ENCODE measurements at places on chromosomes 5 and 9.
A peak's percentile ranks its signal among the peaks of the same experiment; 100 is the strongest.

DNA sequence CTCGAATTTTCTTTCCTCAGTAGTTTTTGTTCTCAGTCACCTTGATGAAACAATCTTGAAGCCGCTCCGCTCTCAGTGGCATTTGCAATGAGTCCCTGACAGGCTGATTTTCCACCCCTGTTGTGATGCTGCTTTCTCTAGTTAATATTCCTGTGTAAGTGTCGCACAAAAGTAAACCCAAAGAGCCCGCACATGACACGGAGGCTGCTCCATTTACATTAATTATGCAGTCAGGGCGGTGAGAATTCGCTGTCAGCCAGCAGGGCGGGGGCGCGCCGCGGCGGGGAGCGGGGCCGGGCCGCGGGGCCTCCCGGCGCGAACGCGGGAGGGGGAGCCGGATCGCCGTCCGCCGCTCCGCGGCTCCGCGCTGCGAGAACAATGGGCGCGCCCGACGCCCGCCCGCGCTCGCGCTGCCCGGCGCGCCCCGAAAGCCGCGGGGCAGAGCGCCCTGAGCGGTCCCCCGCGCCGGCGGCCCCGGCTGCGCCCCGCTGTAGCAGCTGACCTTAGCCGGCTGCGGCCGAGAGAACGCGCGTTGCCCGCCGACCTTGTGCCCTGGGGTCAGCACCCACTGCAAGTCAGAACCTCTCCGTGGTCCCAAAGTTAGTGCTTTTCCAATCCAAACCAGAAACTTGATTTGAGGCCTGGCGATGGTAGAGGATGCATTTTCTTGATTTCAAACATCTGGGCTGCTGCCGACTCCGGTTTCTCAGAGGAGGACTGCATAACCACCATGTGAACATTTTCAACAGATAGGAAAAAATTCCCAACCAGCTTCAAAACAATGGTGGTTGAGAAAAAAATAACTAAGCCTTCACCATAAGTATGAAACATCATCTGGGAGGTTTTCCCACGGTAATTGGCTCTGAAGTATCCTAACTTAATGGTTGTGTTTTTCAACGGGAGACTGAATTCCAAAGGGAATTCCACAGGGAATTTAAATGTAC, 142.6 kb downstream of the PBX3 start:
- DNase-seq = no peak

GRCh38 chr5:3024554-3024953, 273.1 kb upstream of the IRX2 start:
- no peak for DNase-seq

DNA sequence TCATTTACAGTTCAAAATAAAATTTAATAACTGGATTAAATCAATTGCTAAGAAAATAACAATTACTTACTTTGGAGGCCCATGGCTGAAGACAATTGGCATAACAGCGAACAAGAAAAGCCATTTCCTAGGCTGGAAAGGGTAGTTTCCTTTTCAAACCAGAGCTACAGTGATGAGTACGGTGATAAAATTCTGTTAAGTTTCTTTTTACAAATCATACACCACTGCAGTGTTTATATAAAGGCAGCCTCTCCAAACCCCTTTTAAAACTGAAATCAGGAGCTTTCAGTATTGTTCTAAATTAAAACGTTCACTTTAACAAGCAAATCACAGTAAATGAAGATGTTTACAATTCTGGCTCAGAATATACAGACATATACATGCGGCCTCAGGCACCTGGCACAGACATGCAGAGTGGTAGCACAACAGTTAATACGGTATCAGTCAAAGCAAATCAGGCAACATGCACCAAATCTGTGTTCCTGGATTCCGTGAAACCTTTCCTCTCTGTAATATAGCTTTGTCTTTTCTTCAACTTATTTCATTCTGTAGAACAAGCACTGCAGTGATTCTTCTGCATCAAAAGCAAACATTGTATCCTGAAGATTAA, 102.9 kb downstream of the RAPGEF6 start:
- no peak for DNase-seq

DNA sequence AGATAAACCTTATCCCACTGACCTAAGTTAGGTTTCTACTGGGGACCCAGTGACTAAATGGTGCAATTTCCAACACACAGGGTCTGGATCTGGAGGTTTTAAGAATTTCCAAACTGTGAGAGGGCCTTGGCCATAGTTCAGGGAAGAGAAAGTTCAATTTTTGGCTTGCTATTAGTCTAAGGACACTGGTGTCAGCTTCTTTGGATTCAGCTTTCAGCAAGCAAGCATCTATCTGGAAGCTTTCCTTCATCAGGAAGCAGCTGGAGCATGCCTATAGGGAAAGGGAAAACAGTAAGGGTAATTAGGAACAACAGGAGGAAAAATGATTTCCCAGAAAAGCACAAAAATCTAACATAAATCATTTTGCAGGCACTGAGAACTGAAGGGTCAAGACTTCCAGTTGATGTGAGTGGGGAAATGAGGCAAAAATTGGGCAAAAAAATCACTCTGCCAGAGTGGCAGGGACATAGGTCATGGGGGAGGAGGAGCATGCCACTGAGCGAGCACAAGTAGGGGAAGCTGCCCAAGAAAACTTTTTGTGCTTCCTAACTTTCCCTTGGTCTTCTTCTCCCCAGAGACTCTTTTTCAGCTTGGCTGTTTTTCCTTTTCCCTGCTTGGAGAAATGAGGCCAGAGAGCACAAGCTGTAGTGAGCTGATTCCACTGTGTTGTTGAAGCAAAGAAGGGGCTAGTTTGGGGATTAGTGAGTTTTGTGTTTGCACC, 299.6 kb downstream of the FGF10 start:
- DNase-seq = no peak

GRCh38 chr5:7317751-7318150, 78.2 kb upstream of the ADCY2 start:
- DNase-seq = no peak

DNA sequence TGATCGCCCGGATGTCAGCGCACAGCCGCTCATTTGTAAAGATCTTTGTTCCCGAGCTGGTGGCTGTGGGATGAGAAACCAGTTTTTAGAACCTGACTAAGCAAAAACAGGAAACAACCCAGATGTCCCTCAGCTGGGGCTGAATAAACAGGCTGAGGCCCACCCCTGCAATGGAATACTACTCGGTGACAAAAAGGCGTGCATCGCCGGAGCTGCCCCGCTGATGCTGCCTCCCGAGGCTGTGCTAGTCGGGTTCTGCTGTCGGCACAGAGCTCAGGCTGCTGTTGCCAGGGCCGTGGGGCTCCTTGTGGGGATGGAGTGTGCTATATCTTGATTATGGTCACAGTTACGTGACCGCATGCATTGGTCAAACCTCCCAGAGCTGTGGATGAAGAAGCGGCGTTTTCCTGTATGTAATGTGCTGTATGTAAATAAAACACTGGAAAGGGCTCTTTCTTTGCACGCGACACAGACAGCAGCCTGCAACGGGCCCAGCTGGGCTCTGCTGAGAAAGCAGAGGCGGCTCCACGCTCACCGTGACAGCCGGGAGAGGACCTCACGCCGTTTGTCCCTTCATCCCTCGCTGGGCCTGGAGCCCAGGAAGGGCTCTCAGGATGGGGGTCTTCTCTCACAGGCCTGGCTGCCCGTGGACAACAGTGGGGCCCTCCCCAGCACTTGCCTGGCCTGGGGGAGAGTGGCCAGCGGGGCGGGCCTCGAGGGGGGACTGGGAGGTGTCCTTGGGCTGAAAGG, 51.5 kb upstream of the RNU6ATAC start:
- DNase-seq = no peak

GRCh38 chr9:85599540-85600105, 142.1 kb downstream of the AGTPBP1 start:
- no peak for DNase-seq

DNA sequence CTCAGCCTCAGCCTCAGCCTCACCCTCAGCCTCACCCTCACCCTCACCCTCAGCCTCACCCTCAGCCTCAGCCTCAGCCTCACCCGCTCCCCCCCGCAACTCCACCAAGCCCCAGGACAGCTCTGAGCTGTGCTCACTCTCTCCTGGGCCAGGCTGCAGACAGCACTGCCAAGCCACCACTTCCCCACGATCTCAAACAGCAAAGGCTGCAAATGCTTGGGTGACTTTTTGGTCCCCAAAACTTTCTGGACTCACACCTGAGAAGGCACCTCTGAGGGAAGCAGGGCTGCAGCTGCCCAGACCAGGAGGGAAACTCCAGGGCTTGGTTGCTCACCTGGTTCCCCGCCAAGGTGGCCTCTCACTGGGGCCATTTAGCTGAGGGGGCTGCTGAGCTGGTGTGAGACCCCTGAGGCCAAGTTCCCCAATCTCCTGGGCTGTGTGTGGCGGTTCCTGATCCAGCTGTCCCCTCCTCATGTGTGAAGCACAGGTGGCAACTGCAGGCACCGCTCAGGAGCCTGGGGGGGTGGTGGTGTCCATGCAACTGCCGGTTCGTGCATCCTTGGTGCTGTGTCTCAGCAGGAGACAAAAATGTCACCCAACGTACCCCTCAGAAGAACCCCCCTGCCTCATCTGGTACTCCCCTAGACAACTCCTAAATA, 17.8 kb downstream of the MRPL36 start:
- no peak for DNase-seq

DNA sequence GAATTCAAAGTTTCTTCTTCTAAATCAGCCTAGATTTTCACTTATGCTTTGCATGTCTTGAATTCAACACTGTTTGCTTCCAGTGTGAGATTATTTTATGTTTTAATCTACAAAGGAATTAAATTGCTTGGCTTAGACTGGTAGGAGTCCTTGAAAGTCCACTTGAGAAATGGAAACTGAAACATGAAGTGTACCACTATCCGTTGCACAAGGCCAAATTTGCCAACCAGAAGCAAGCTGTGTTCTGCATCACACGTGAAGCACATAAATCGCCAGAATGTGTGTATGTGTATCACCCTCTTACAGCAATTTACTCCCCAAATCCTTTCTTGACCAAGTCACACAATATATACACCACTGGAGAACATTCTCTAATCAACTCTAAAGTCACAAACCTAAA, 10.3 kb downstream of the SEMA6A start:
- no peak for DNase-seq

DNA sequence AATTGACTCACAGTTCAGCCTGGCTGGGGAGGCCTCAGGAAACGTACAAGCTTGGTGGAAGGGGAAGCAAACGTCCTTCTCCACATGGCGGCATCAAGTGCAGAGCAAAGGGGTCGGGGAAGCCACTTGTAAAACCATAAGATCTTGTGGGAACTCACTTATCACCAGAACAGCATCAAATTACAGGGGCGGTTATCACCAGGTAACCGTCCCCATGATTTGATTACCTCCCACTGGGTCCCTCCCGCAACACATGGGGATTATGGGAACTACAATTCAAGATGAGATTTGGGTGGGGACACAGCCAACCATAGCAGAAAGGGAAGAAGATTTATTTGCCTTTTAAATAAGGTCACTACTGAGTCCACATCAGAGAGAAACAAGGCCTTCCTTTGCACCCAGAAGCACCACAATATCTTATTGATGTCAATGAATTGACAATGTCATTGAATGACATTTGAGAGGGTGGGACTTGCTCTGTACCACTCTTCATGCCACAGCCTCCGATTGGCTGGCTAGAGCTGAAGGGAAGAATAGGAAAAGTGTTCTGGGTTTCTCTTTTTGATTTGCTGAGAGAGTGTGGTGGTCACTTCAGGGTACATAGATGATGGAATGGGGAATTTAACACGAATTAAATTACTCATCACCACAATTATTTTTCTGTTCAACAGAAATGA, 11.0 kb downstream of the SKP2 start:
- DNase-seq = no peak

DNA sequence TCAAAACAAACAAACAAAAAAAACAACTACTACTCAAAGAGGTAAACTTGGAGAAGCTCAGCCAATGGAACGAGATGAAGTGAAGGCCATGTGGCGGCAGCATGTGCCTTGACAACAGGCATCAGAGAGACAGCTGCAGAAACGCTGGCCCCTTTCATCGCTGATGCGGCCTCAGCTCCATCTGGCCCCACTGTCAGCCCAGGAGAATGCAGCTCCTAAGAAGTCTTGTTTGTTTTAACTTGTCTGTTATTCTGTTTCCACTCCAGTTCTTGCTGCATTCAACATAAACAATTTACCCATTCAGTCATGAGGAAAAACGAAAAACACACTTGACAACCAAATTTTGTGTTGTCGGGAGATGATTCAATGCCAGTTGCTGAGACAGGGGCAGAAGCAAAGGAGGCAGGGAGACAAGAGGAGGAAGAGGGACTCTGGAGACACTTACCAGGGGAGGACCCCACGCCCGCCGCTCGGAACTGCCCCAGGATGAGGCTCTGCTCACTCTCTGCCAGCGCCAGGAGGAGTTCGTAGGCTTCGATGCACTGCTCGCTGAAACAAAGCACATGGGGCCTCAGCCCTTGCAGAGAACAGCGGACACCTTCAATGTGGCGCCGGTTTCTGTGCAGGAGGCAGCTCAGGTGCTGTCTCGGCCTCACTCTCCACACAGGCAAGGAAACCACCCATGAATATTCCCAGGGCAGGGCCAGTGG, 91.2 kb downstream of the DCP2 start:
- DNase-seq = no peak

GRCh38 chr5:45793638-45794532, 97.7 kb upstream of the HCN1 start:
- no peak for DNase-seq

DNA sequence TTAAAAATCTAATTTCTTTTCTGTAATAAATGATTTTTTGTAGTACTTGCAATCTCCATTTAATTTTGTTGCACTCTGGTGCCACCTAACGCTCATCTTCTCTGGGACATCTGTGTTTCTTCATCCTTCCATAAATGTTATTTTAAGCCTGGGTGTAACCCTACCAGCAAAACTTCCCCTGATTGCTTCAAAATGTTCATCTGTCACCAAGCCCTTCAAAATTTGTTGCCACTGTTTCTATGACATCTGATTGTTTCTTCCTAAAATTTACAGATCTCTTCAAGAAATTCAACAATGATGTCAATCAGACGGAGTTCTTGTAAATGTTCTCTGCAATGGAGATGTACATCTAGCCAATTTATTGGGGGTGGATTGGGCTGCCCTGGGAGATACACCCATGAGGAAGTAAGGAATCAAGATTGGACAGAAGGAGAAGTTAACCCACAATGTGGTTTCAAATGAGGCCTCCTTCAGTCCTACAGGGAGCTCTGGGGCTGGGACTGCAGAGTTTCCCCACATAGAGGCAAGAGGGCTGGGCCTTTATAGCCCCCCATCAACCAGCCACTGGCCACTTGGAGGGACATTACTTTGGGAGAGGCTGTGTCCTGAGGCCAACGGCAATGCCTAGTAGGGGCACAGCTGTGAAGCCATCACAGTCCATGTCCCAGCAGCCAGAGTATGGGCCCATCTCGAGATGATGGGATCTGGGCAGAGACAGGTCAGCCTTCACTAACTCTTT, 23.3 kb downstream of the MCTP1 start:
- DNase-seq = peak; percentile 21

DNA sequence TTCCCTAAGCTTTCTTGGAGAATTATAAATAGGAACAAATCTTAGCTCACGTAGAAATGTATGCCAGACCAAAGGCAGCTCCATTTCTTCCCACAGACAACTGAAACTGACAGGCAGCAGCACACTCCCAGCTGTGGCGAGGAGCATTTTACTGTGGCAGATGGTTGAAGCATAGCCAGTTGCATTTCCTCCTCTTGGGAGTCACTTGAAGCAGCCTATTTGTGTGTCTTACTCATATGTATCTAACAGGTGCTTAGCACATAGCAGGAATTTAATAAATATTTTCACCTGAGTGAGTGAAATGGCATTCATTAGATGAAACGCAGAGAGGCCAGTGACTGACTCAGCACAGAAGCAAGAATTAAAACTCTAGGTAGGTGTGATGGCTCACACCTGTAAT, 12.3 kb upstream of the MTMR12 start:
- no peak for DNase-seq

All from AG09309 (cell line).